ENCODE measurements at places on chromosomes 5 and 9. TPM values are rescaled to one million over a fixed set of nuclear protein-coding genes. Genes with fewer than 3 reads are reported as not detected.

CLIC3 gene
- 0.39 TPM for total RNA-seq

TAF11L10 gene
- total RNA-seq = not detected

COL15A1 gene
- total RNA-seq = 5.6 TPM

PTGS1 gene
- 0.23 TPM for total RNA-seq

PRUNE2 gene
- 7.7 TPM for total RNA-seq

SPIN1 gene
- 74.1 TPM for total RNA-seq

C5orf52 gene
- total RNA-seq = not detected

HMGCS1 gene
- 146 TPM for total RNA-seq

DNA sequence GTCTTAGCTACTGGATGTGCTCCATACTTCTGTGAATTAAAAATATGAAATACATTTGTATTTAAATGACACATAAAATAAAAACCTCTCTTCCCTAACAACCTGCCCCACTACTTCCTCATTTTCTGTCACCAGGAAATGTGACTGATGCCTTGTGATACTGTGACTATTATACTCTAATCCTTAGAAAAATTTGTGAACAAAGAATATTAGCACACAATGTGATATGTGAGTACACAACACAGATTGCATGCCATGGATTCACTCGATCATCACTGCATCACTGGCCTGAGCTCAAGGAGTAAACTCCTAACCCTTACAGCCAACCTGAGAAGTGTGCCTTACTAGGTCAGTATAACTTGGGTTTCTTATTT lies 281.0 kb downstream of the EFNA5 start:
- DNase-seq = no peak

- no peak for DNase-seq
Measured at GRCh38 chr9:113882636-113883164, 6.6 kb downstream of the ZNF618 start.

DNA sequence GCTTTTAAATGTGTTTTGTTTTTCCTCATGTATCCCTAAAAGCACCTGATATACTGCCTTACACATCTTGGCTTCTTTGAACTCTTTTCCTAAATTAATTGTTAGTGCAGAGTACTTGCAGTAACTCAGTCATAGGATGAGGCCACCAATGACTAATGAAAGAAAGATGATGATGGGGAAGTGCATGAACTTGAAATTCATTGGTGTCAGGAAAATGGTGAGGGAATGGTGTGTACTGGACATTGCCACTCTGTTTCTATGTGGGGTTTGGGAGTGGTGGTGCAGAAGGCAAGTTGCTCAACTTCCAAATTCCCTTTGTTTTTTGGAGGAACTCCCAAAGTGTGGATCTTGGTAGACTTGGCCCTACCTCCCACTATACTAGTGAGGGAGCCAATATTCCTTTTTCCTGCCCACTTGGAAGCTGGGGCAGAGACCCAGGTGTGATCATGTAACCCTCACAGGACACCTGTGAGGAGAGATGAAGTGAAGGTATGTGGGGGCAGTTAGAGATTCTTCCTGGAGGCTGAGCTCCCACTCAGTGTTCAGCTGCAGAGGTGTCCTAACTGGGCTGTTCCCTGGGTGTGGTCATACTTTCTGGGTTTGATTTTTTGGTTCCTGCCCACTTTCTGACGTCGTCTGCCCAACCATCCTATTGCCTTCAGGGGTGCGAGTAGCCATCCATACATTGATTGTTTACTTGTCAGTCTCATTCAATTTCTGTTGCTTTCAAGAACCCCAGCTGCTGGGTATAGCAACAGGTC lies 298.5 kb downstream of the MAST4 start:
- DNase-seq = peak; percentile 22

- DNase-seq = no peak
Measured at GRCh38 chr9:135908093-135908753, 877 bp upstream of the CAMSAP1 start.

DNA sequence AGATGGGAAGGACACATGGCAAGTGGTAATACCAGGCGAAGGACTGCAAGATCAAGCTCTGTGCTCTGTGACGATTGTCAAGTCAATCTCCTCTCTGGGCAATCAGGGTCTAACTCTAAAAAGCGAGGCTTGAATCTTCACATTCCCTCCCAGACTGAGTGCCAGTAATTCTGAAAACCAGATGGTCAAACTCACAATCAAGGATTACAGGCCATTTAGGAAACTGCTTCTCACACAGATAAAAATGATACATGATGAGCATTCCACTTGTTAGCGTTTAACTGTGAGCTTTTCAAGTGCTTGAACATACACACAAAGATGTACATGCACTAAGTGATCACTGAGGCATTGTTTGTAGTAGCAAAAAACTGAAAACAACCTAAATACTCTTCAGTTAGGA lies 210.1 kb downstream of the TRIM32 start:
- DNase-seq = no peak

DNA sequence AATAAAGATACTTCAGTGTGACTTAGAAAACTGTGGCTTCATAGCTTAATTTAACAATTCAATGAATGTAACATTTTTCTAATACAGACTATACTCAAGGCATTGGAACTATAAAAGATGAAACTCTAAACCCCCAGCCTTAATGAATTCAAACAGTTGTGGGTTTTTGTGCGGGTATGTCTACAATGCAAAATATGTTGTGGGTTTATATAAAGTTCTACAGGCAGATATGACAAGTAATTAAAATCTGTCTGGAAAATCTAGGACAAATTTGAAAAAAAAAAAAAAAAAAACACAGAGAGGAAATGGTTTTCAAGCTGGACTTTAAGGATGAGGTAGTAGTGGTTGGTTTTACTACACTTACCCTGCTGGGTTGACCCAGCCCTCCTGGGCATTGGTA lies 467.5 kb upstream of the TLE4 start:
- DNase-seq = peak; percentile 67

DNA sequence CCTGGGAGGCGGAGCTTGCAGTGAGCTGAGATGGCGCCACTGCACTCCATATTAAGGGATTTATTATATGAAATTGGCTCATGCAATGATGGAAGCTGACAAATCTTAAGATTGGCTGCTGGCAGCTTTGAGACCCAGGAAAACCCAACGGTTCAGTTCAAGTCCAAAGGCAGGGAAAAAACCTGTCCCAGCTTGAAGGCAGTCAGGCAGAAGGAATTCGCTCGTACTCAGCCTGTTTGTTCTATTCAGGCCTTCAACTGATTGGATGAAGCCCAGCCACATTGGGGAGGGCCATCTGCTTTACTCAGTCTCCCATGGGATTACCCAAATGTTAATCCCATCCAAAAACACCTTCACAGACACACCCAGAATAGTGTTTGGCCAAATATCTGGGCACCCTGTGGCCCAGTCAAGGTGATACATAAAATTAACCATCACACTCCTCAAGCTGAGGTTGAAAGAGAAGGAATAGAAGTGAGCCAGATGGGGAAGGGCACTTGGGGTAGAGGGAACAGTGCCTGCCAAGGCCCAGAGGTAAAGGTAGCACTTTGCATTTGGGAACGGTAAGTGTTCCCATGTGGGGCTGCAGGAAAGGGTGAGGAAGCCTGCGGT lies 8.5 kb upstream of the ORM1 start:
- no peak for DNase-seq

GRCh38 chr5:368183-369084 lies 46.9 kb downstream of the AHRR start:
- peak; percentile 86 for DNase-seq

- no peak for DNase-seq
Measured at GRCh38 chr5:106205916-106206571, 1464.7 kb downstream of the EFNA5 start.

DNA sequence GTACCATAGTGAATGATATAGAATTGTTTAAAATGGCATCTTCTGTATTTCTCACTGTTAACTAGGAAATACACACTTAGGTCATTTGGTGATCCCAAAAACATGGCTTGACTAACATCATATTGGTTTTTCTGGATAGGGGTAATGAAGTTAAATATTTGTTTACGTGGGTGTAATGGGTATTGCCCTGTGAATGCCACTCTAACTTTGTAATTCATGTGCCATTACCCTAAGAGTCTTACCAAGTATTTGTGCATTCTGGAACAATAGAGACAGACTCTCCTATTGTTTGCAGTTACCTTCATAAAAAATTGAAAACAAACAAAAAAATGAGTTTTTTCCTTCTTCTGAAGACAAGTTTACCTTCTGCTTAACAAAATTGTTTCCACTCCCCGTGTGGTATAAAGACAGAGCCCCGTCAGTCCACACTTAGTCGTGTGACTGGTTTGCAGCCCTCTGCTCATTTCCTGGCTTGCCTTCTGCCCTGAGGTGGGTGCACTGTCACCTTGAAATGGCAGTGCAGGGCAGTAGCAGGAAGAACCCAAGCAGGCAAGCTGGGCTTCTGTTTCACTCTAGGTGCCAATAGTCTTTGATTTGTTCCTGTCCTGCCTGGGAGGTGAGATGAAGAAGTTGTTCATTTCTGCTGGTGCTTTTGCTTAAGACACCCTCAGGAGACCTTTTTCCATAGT lies 9.6 kb upstream of the CATSPER3 start:
- no peak for DNase-seq
